ENCODE measurements at places on chromosomes 2 and 18.

GRCh38 chr18:62196980-62197379 is 9.9 kb downstream of the RELCH start:
- no peak for DNase-seq

DNA sequence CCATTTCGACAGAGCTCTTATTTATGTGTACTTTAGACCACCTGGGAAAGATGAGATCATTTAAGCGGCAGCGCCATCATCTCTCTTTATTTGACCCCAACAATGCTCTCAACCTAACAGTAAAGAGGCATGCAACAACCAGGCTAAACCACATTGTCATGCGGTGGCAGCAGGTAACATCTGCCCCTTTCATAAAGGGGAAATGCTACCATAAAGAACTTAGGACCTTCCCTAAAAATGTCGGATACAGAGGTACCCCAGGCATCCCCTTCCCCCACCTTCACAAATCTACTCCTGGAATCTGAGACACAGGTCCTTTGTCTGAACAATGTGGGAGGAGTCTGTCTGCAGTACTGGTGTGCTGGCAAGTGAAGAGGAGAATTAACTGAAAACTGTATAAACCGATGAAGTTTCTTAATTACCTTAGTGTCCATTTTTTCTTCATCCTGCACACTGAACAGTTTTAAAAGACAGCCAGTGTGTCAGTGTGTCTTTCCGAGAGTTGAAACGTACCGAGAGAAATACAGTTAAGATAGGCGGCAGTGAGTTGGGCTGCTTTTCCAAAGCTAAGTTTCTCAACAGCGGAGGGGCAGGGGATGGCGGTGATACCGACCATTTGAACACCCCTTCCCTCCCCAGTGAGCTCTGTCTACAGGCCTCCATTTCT is 1.9 kb downstream of the MEX3C start:
- DNase-seq: no peak

DNA sequence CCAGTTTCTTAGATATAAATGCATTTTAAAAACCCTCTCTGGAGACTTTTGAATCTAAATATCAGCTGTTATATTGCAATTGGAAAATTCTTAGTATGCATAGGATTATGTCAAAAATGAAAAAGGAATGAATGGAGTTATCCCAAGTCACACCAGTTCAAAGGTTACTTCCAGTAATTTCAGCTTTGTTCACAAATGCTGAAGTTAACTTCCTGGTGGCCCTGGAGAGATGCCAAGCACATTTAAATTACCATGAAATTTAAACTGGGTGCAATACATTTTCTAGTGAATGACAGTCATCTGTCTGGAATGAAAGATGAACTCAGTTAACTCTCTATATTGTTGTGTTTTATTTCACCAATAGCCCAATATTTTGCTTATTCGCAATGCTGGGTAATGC is 753.9 kb downstream of the SUCLG1 start:
- DNase-seq: no peak

DNA sequence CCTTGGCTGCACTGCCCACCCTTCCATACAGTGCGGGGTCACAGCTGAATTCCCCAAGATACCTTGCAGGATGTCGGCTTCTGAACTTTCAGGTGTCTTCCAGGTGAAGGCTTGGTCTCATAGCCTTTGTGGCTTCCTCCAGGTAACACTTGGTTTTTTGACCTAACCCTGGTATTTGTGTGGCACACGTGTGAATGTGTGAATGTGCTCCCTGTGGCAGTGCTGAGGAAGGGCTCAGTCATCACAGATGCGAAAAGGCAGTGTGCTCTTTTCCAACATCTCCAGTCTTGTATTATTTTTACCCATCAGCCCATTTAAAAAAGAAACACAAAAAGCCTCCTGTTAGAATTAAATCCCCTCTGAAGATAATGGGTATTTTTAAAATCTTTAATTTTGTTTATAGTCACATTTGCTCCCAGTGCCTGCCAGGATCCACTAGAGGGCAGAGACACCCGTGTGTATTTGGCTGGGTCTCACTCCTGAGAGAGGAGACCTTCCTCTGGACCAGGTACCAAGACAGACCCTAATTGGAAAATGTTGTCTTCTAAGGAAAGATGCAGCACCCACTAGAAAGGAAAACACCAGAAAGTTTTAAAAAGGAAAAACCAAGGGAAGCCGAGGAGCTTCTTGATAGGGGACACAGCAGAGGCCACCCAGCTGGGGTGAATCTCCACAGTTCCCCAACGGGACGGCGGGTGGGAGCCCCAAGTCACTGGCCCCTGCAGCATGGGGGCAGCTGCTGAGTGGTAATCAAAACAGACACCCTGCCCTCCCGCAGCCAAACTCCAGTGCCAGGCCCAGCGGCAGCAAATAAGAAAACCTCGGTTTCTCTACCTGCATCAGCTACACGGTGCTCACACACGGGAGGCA is 27.7 kb downstream of the FAM110C start:
- no peak for DNase-seq

DNA sequence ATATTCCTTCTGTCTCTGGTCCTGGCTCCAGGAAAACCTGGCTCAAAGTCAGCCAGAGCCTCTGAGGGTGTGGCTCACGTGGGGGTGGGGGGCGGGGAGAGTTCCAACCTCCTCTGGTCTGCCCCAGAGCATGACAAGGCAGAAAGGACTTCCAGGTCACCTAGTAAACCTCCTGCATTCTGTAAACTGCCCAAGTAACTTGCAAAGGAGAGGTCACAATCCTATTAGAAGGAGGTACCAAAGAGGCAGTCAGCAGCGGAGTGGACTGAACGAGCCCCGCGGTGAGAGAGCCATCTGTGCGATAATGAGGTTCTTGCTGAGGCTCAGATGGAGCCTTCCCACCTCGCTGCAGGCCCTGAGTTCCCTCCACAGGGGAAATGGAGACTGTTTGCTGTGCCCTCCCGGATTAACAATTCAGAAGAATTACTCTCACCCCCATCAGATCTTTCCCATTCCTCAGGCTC is 58.9 kb upstream of the GATA6 start:
- DNase-seq: no peak
